ENCODE measurements at places on chromosomes 2 and 18.

DNA sequence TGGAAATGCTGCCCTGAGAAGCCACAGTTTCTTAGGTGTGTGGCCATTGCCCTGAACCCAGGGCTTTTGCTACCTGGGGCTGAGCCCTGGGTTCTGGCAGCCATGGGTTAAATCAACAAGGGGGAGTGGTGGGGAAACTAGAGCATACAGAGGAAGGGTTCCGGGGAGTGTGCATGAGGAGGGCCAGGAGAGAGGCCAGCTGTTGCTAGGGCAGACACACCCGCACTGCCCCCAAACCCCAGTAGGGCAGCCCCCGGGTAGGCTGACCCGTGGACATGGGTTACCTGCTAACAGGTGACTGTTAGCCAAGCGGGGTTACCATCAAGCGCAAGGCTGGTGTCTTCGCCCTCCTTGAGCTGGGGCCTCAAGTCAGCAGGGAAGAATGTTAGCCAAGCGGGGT is 14.8 kb upstream of the ARHGEF4 start:
- H3K36me3 ChIP-seq, result no peaks in the 10 kb centered on the region

DNA sequence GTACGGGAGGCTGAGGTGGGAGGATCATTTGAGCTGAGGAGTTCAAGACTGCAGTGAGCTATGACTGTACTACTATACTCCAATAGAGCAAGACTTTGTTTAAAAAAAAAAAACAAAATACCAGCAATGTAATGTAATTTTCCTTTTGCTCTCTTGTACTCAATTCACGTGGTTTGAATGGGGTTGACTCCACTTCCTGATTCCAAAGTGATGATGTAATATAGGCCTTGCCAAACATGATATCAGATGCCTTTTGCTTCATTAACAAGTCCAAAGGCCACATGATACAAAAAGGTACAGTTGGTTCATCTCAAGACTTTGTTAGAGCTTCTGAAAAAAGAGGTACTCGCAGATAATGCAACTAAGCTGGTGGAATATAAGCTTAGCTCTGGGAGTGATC is 321.8 kb downstream of the ZEB2 start:
- no peaks in the 10 kb centered on the region for H3K27me3 ChIP-seq
- no peak overlapping the region for H3K4me3 ChIP-seq
- H3K4me1 ChIP-seq, result no peaks in the 10 kb centered on the region
- DNase-seq, result no peak

GRCh38 chr18:79481046-79481790 is 85.5 kb downstream of the NFATC1 start:
- H3K27ac ChIP-seq, result no peak overlapping the region
- no peaks in the 10 kb centered on the region for H3K27me3 ChIP-seq
- H3K36me3 ChIP-seq, result peaks cover 32% of the 10 kb centered on the region
- H3K4me1 ChIP-seq, result no peaks in the 10 kb centered on the region

- no peaks in the 10 kb centered on the region for H3K36me3 ChIP-seq
- no peak overlapping the region for H3K4me3 ChIP-seq
- no peak overlapping the region for H3K27ac ChIP-seq
- DNase-seq, result no peak
Measured at GRCh38 chr2:15674637-15675455, 83.2 kb downstream of the DDX1 start.

- no peaks in the 10 kb centered on the region for H3K36me3 ChIP-seq
- H3K27me3 ChIP-seq, result no peaks in the 10 kb centered on the region
- no peak overlapping the region for H3K4me3 ChIP-seq
- no peaks in the 10 kb centered on the region for H3K4me1 ChIP-seq
- DNase-seq, result no peak
Measured at GRCh38 chr2:107810734-107811133, 16.0 kb upstream of the RGPD4 start.

- no peaks in the 10 kb centered on the region for H3K27me3 ChIP-seq
- no peaks in the 10 kb centered on the region for H3K36me3 ChIP-seq
- H3K4me1 ChIP-seq, result no peaks in the 10 kb centered on the region
- H3K4me3 ChIP-seq, result no peak overlapping the region
- no peak for DNase-seq
- no peak overlapping the region for H3K27ac ChIP-seq
Measured at GRCh38 chr2:177015356-177015923, 197.2 kb upstream of the HNRNPA3 start.

Measured in effector memory CD4-positive, alpha-beta T cell (primary cell).